ENCODE measurements at places on chromosomes 1 and 21.
A peak's percentile ranks its signal among the peaks of the same experiment; 100 is the strongest.

GRCh38 chr1:8097077-8097799, 71.1 kb upstream of the ERRFI1 start:
- DNase-seq = no peak

- no peak for DNase-seq
Observed at GRCh38 chr1:93749487-93749886, 67.8 kb upstream of the BCAR3 start.

GRCh38 chr1:231958448-231958847, 331.9 kb downstream of the DISC1 start:
- DNase-seq = peak; percentile 10

DNA sequence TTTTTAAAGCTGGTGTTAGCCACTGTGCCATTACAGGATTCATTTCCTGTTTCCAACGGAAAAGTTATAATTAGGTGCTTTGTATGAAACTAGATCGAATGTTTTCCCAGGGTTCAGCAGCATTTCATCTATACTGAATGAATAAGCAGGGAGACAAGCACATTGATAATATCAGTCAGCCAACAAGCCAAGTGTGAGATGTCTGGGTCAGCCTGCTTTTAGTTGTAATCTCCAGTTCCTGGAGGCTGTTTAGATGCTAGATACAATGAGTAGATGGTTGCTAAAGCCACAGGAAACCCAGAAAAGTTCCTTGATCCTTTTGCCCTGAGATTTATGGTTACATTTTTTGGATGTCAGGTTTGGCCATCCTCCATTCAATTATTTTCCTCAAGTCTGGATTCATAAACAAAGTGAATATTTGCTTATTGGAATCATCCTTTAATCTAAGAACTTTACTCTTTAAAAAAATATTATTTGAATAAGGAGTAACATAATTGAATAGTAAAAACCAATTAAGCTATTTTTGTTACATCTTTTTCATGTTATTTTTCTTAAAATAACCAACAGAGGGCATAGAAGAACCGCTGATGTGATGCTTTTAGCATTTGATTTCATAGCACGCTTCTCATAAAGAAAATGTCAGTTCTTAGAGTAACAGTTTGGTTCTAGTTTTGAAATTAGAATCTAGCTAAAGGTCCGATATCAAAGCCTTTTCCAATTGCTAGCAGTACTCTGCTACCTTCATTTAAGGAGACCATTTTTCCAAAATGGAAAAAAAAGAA, 76.6 kb downstream of the HSPA13 start:
- no peak for DNase-seq

- no peak for DNase-seq
Observed at GRCh38 chr1:69766431-69767180, 198.9 kb downstream of the LRRC7 start.

- DNase-seq = no peak
Observed at GRCh38 chr1:24427545-24427862, 11.9 kb downstream of the NIPAL3 start.

DNA sequence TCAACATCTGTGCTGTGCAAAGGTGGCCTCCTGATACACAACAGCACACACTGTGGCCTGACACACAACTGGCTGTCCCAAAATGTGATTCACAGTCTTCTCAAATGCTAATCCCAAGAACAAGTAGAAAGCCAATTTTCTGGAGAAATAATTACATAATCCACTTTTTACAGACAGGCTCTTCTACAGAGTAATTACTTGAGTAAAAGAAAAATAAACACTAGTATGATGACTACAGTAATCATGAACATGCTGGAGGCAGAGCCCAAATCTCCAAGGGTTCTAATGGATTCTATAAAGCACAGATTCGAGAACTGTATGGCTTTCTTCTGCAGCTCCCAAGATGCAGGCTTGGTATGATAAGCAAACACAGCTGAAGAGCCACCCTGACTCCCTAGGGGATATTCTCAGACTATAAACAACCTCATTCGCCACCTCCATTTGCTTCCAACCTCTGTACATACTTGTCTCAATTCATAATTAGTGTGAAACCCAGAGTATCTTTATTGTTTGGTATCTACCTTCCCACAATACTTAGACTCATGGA, 81.9 kb downstream of the SIPA1L2 start:
- DNase-seq = no peak

DNA sequence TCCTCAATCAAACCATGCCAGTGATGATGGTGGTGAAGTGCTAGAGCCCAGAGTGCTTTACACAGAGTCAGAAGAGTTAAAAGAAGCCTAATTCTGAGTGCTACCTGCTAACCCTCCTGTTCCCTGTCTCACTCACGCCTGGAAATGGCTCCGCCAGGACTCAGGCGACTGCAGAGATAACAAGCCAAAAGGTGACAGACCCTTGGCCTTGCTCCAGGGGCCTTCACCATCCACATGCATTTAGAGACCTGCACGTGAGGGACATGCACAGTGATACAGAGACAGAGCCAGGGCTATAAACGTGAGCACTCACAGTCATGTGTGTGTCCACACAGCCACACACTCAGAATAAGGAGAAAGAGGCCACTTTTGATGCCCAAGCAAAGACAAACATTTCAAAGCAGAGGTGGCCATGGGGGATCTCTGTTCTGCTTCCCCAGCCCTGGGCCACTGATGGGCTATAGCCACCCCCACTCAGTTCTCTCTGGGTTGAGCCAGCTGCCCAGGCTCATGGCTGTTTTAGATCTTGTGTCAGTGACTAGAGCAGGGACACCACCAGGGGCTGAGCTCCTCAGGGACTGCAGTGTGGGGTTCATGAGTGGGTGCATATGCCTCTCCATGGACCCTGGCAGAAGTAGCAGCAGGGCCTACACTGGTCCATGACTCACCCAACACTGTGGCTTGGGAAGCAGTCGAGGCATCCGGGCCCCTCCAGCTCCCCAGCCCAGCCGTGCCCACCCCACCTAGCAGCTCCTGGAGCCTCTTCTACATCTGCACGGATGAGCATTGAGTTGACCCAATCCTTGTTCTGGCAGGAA, 117.2 kb downstream of the EPHB2 start:
- DNase-seq = no peak

GRCh38 chr1:110616587-110616986, 10.4 kb upstream of the KCNA2 start:
- no peak for DNase-seq

GRCh38 chr1:67708606-67709005, 23.6 kb downstream of the GADD45A start:
- no peak for DNase-seq

- no peak for DNase-seq
Observed at GRCh38 chr1:33560680-33561079, 88.2 kb downstream of the ZSCAN20 start.

DNA sequence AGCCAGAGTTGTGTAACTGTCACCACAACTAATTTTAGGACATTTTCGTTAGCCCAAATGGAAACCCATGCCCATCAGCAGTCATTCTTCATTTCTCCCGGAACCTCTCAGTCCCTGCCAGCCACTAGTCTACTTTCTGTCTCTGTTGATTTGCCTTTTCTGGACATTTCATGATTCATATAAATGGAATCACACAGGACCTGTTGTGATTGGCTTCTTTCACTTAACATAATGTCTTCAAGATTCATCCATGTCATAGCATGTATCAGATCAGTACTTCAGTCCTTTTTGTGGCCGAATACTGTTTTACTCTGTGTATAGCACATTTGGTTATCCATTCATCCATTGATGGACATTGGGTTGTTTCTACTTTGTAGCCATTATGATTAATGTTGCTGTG, 7.1 kb downstream of the SLC66A1 start:
- DNase-seq = no peak

GRCh38 chr1:71014178-71014579, 33.4 kb downstream of the PTGER3 start:
- DNase-seq = no peak

GRCh38 chr1:223364685-223365382, 858 bp upstream of the SUSD4 start:
- no peak for DNase-seq

GRCh38 chr1:238018214-238018613, 127.5 kb upstream of the ZP4 start:
- DNase-seq = no peak

- no peak for DNase-seq
Observed at GRCh38 chr1:243725846-243726245, 124.2 kb downstream of the AKT3 start.

DNA sequence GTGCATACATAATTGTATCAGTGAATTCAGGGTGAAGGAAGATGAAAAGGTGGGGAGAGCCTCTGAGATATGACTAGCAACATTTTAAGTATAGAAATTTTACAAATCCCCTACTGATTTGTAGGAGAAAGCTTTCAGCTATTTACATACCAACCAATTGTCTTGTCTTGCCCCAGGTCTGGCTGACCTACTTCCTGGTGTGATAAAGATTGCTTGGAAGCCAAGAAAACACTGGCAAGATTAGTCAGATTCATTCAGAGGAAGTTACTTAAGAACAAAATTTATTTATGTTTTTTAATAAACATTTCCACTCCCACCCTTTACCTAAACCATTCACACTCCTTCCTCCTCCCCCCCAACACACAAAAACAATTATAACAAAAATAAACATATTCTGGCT, 17.5 kb downstream of the PTGS2 start:
- no peak for DNase-seq

DNA sequence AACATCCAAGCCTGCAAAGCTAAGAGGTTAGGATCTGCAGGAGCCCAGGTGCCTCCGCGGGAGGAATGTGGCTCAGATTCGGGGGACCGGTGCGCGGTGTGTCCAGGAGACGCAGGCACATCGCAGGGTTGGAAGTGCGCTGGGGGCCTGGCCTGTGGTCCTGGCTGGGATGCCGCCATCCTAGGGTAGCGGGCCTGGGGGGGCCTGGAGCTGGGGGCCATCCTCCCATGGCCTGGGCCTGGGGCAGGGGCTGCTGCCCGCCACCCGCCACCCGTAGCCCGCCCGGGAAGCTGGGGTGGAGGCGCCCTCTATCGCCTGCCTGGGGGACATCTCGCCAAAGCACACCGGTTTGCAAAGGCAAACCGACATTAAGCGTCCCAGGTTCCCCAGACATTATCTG, 170.6 kb upstream of the ARHGEF16 start:
- DNase-seq = no peak

DNA sequence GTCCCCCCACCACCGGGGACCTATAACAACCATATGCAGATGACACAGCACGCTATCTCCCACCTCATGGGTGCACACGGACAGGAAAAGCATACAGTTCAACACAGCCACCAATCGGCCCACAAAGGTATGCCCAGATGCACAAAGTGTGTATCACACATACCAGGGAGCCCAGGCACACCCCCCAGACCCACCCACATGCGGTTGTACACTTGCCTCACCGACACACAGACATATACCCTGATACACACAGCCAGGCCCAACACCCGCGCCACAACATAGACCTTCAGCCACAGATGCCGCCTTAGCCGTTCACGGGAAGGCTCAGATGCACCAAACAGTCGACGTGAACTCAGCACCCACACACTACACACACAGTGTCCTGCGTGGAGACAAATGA, 5.5 kb downstream of the CROCC start:
- no peak for DNase-seq

DNA sequence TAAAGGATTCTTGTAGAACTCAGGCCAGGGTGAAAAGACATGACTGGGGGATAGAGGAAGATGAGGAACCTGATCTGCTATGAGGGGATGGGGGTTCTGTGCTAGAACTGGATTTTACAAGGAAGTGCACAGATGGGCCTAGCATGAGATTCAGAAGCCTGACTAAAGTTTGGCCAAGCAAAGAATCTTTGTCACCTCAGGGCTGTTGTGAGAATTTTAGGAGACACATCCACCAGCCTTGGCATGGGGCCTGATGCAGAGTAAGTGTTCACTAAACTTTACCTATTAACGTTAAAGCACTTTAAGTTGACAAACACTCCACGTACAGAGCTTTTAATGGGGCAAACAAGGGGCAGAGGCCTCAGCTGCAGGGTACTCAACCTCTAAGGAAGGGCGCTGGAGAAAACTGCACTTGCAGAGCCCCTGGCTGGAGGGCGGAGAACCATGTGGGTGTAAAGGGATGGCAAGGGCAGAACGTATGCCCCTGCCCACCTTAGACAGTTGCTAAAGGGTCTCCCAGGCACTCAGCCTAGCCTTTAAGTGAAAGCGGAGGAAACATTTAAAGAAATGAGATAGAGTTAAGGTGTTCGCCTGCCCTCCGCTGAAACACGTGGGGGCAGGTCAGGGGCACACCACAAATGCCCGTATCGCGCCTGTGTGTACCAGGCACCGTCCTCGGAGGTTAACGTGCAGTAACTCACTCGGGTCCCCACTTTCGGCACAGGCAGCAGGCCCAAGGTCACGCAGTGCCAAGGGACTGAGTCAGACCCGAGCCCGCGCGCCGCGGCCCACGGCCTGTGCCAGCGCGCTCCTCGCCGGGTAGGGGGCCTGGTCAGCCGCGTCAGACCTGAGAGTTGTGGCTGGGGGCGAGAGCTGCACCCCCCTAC, 990 bp upstream of the MRPS6 start:
- DNase-seq = no peak

- no peak for DNase-seq
Observed at GRCh38 chr1:206534552-206534951, 27.2 kb downstream of the RASSF5 start.

Measured in GM04504 (cell line).